ENCODE measurements at places on chromosomes 5 and 9.

GRCh38 chr9:133115604-133116345 is 5.3 kb downstream of the RALGDS start:
- DNase-seq: no peak

DNA sequence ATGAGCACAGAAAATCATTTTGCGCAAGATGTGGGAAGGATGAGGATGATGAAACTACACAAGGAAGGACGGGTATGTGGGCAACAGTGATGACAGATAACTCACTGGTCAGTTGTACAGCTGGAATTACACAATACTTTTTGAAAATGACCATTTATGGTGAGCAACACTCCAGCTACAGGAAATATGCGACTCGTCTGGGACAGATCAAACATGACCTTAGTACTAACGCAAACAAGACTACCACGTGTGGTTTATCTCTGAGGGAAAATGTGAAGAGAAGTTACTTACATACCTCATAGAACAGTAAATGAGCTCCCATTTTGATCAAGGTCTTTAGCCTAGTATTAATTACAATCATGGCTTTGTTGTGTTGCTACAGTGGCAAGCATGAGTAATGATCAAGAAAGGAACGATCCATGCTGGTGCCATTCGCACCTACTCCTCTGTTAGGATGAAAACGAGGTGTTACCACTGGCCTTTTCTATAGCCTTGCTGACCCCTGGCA is 456.9 kb downstream of the BNC2 start:
- DNase-seq: no peak

- no peak for DNase-seq
Observed at GRCh38 chr5:68214482-68215207, 911 bp upstream of the PIK3R1 start.

DNA sequence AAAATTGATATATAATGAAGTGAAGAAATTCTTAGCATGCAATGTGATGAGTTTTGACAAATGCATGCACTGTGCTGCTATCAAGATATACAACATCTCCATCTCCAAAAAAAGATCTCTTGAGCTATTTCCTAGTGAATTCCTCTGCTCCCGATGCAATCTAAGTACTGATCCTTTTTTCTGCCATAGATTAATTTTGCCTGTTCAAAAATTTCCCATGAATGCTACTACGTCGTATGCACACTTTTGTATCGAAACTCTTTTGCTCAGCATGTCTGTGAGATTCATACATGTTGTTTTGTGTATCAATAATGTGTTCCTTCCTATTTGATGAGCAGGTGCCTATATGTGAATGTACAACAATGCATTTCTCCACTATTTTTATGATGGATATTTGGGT is 647.4 kb downstream of the MTRR start:
- no peak for DNase-seq

- no peak for DNase-seq
Observed at GRCh38 chr5:14534773-14535172, 46.8 kb upstream of the OTULINL start.

DNA sequence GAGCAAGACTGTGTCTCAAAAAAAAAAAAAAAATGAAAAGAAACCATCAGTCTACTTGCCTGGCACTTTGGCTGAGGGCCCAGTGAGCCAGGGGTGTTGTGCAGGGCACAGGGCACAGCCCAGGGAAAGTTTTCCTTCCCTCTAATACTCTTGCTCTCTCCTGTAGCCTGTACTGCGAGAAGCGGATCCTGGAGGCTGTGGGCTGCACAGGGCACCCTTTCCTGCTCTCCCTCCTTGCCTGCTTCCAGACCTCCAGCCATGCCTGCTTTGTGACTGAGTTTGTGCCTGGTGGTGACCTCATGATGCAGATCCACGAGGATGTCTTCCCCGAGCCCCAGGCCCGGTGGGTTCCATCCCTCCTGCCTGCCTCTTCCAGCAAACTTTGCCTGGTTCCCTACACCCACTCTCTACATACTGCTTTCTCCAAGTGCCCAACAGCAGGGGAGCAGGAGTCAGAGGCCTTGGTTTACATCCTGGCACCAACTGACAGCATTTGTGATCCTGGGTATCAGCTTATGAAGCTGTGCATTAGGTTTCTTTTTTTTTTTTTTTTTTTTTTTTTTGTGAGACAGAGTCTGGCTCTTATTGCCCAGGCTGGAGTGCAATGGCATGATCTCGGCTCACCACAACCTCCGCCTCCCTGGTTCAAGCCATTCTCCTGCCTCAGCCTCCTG is 7.2 kb downstream of the ZDHHC12 start:
- DNase-seq: no peak

- no peak for DNase-seq
Observed at GRCh38 chr5:60354311-60354710, 345.7 kb downstream of the DEPDC1B start.

DNA sequence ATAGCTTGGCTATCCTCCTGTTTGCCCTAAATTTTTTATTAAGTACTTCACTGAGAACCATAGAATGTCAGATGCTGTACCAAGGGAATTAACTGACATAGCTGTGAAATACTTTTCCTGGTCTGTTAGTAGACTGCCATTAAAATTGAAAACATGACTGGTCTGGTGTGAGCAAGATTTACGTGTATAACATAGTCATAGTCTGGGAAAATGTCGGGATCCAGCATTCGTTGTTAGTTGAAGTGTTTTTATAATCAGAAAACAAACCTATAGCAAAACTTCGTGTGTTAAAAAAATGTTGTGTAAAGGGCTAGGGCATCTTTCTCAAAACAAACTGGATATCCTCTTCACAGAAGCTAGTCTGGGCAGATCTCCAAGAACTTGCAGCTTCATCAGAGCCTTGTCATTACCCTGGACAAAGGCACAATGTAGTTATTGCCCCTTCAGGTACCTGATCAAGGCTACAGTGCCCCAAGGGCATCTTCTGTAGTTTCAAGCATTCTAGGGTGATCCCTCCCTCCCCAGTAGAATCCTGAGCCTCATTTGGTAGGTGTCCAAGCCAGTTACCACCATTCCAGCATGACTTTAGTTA is 454.2 kb upstream of the SGCD start:
- DNase-seq: peak; percentile 18

- DNase-seq: no peak
Observed at GRCh38 chr5:1736065-1736464, 63.6 kb downstream of the MRPL36 start.

DNA sequence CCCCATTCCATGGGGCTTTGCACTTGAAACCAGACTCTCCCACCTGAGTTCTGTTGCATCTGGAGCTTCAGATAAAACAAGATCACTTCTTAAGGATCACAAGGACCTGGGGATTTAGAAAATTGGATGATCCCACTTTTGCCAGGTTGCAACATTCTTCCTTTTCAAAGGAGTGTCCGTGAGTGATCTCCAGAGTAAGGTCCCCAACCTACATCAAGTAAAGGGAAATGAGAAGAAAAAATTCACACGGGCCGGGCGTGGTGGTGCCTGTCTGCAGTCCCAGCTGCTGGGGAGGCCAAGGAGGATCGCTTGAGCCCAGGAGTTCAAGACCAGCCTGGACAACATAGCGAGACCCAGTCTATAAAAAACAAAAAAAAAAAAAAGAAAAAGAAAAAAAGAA is 41.2 kb upstream of the COL5A1 start:
- DNase-seq: no peak

DNA sequence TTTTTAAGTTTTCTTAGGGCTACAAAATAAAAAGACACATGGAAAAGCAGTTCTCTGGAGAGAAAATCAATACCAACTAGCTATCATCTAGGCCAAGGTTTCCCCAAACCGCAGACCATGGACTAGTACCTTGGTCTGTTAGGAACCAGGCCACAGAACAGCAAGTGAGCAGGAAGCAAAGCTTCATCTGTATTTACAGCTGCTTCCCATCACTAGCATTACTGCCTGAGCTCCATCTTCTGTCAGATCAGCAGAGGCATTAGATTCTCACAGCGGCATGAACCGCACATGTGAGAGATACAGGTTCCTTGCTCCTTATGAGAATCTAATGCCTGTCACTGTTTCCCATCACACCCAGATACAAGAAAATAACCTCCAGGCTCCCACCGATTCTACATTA is 1907.6 kb upstream of the ACO1 start:
- DNase-seq: no peak

- no peak for DNase-seq
Observed at GRCh38 chr9:88680505-88681160, 145.7 kb downstream of the NXNL2 start.

GRCh38 chr5:107215611-107216010 is 455.1 kb downstream of the EFNA5 start:
- DNase-seq: no peak

DNA sequence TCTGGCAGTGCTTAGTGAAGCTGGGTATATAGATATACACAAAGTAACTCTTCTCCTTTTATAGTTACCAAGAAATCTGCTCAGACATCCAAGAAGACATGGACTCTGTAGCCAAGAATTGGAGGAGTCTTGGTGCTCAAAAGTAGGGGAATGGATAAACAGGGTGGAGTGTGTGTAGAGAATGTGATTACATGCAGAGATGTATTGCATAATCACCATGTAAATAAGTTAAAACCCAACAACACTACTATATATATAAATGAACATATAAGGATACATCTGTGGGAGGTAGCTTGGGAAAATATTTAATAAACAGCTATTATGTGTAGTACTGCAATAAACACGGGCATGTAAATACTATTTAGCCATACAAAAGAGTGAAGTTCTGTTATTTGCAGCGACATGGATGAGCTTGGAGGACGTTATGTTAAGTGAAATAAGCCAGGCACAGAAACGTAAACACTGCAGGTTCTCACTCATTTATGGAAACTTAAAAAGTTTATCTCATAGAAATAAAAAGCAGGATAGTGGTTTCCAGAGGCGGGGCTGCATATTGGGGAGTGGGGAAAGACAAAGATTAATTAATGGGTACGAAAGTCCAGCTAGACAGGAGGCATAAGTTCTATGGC is 207.5 kb downstream of the TENT4A start:
- DNase-seq: no peak

GRCh38 chr5:119339965-119340364 is 15.9 kb upstream of the TNFAIP8 start:
- no peak for DNase-seq

- DNase-seq: no peak
Observed at GRCh38 chr5:160250826-160251225, 21.5 kb downstream of the FABP6 start.

Measured in NCI-H1092 (cell line).